ENCODE measurements at places on chromosomes 3 and 15.

GRCh38 chr3:60250206-60250605, 1001.0 kb downstream of the FHIT start:
- DNase-seq: no peak

DNA sequence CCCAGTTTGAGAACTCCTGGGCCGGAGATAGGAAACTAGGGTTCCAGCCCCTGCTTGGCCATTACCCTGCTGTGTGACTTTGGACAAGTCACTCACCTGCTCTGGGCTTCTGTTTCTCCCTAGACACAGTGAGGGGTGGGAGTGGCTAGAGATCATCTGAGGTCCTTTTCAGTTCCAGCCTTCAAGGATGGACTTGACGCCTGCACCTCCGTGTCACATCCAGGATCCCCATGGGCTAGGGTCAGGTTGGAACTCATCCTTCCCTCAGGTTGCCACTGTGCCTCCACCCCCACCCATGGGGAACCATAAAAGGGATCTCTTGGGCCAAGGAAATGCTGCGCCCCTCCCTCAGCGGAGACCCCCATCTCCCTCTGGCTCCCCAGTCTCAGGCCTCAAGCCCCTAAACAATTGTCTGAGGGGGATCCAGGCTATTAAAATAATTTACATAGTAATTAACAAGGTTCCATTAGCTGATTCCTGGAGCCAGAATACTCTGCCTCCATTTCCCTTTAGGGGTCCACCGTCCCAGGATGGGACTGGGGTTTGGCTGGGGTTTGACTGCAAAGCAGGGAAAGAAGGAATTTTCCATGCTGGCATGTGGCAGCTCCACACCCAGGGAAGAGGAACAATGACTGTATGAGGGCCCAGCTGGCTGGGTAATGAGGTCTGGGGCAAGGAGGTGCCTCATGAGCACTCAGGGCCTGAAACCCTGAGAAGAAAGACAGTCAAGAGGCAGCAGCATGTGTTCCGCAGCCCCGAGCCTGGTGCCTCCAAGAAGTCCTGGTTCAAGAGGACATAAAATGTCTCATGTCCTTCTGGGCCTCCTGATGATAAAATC, 177.7 kb downstream of the SMAD6 start:
- DNase-seq: no peak

- no peak for DNase-seq
These were observed 3.0 kb downstream of the PARP15 start for GRCh38 chr3:122580470-122580869.

GRCh38 chr3:168002786-168003368, 92.8 kb downstream of the GOLIM4 start:
- DNase-seq: peak; percentile 12

DNA sequence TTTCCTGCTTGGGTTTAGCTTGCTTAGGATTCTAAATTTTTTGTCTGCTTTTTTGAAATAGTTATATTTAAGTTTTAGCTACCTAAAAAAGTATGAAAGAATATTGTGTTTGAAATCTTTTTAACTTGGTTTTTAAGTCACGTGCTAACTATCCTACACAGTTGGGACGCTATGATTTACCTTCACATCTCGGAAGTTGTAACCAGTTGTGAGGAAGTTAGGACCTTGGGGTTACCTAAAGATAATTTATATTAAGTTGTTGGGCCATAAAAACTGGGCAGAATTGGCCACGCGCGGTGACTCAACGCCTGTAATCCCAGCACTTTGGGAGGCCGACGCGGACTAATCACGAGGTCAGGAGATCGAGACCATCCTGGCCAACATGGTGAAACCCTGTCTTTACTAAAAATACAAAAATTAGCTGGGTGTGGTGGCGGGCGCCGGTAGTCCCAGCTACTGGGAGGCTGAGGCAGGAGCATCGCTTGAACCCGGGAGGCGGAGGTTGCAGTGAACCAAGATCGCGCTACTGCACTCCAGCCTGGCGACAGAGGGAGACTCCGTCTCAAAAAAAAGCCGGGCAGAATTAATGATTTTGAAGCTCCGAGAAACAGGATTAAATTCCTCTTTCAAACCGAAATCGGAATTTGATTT, 1.0 kb downstream of the ZFAND6 start:
- peak; percentile 67 for DNase-seq

- DNase-seq: no peak
These were observed 10.9 kb downstream of the ITIH3 start for GRCh38 chr3:52805270-52806039.

DNA sequence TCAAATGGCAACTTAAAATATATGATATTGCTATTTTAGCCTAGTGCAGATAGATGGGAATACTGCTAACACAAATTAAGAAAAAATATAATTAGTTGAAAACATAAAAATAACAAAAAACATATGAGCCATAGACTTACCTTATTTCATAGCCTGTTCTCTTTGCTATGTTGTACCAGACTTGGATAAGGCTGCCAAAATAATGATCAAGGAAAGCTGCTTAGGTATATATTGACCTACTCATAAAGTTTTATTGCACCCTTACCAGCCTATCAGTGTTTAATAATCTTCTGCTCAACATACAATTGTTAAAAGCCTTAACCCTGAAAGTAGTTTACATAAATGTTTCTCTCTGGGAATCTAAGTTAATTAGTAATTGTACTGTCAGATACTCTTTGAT, at the start of gene SI:
TSS of gene SI (minus strand) at position 204 of the 400 bp plus-strand sequence. CDS start 2,484 bp downstream, outside the sequence.
- DNase-seq: no peak

- no peak for DNase-seq
These were observed 35.9 kb downstream of the SAXO2 start for GRCh38 chr15:82298520-82298919.

GRCh38 chr3:10772271-10773161, 43.5 kb upstream of the SLC6A11 start:
- peak; percentile 9 for DNase-seq

DNA sequence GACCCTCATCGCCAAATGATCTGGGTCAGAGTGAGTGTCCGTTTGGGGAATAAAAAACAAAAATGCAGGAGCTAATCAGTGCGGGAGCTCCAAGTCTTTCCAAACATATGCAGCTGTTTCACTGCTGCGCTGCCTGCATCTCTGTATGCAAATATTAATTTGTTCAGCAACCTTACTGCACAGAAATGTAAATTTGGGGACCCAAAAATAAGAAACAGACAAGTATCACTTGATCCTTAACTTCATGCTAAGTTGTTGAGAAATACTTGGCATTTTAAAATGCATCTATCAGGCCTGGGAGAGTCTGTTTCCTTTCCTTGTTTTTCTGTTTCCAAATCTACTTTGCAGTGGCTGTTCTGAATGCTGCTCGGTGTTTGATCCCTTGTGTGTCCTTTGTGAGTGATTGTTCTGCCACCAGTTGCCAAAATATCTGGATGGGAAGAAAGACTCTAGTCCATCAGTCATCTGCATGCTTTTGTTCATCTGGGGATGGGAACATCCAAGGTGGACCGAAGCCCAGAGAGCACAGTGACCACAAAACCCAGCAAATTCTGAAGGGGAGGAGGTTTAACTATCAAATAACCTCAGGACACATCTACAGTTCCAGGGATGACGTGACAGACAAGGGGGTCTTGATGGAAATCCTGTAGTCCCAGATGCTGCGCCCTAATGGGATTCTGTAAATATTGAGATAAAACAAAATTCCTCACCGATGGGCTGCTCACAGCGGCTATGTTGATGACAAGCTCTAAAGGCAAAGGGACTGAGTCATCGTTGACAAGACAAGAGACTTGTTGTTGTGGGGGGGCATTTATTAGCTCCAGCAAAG, 199.5 kb upstream of the WNT5A start:
- no peak for DNase-seq

DNA sequence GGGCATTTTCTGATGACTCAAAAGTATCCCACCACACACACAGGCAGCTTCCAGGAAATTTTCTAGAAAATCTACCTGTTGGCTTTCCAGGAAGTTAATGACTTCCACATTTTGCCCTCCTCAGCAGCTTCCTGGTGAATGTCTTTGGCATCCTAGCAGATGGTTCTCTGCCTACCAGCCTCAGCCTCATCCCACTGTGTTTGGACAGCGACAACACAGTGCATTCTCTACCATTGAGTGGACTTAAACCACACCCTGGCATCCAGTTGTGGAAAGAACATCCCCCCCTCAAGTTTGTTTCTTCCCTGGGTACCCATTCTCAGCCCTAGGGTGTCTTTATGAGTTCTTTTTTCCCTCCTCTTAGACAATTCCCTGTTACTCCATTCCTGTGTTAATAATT, 50.8 kb upstream of the GADL1 start:
- no peak for DNase-seq

- no peak for DNase-seq
These were observed 54.6 kb upstream of the LIPC start for GRCh38 chr15:58377193-58377592.

GRCh38 chr3:52246728-52247408, 1.3 kb downstream of the PPM1M start:
- peak; percentile 55 for DNase-seq

DNA sequence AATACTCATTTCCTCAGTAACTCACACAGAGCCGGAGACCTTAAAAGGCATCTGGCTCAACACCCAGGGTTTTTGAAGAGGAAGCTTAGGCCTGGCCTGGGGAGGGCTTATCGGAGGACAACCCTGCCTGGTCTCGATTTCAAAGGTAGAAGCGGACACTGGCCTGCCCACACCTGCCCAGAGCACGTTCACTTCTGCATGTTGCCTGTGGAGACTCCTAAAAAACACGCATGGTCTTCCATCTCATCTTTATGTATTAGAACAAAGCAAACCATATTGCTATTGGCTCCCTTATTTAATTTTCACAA, 55.5 kb upstream of the FURIN start:
- DNase-seq: no peak

- DNase-seq: peak; percentile 1
These were observed at the start of gene PRICKLE2 for GRCh38 chr3:64224826-64225610. Gene PRICKLE2, minus strand, starts transcription at chr3:64225466. Its CDS starts 26,539 bp downstream, at chr3:64198927.

- DNase-seq: no peak
These were observed 7.2 kb upstream of the AQR start for GRCh38 chr15:34976743-34977142.

GRCh38 chr15:57237301-57237642, 139.0 kb upstream of the CGNL1 start:
- no peak for DNase-seq

DNA sequence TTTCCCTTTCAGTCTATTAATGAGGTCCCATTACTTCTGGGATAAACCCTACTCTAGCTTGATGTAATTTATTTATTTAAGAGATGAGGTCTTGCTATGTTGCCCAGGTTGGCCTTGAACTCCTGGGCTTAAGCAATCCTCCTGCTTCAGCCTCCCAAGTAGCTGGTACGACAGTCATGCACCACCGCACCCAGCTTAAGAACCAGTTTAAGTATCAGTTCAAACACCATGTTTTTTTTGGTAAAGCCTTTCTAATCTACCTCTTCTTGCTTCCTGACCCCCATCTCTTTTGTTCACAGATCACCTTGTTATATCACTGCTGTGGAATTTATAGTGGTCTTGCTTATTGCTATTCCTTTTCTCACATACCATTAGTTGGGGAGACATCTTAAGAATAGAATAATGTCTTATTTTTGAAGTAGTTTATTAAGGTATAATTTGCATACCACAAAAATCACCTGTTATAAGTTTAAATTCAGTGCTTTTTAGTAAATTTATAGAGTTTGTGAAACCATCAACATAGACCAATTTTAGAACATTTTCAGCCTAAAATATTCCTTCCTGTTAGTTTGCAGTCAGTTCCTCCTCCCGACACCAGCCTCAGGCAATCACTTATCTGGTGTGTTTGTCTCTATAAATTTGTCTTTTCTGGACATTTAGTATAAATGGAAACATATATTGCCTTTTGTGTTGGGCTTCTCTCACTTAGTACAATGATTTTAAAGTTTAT, 257.9 kb downstream of the PDCD6IP start:
- DNase-seq: no peak

GRCh38 chr3:4015426-4015825, 216.2 kb downstream of the LRRN1 start:
- no peak for DNase-seq

DNA sequence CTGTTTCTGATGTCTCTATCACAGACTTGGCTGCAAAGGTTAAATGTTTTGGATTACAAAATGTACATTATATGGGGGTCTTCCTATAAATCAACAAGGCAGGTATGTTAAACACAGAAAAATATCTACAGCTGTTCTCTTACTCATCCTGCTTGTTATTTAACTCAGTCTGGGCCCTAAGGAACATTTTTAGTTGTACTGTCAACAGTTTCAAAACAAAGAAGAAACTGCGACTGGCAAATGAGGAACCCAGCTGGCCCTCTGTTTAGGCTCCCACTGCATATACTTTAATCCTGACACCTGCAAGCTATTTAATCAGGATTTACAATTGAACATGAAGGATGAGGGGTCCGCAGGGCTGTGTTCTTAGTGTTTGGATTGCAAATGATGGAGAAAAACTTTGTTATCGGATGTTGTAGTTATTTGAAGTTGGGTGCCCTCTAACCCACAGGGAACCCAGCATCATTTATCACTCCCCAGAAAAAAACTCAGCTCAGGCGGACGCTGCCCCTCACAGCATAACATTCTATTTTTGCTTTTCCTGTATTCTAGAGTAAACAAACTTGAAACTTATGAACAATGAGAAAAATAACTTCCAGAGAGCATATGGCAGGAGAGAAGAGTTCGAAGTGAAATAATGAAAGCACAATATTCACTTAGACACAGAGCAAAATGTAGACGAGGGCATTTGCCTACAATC, 91.2 kb downstream of the POLR2M start:
- DNase-seq: no peak

DNA sequence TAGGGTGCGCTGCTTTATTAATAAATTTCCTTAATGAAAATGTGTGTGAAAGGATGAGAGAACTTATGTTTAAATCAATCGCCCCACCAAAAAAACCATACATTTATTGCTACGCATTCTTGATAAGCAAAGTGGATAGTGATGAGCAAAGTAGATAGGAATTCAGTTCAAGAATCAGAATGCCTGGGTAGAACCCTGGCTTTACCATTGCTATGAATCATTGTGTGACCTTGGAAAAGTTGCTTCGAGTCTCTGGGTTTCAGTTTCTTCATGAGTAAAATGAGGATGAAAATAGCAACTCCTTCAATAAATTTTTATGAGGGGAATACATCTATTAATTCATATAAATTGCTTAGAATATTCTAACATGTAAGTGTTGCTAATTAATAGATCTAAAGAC, 2.6 kb upstream of the ALCAM start:
- peak; percentile 61 for DNase-seq

DNA sequence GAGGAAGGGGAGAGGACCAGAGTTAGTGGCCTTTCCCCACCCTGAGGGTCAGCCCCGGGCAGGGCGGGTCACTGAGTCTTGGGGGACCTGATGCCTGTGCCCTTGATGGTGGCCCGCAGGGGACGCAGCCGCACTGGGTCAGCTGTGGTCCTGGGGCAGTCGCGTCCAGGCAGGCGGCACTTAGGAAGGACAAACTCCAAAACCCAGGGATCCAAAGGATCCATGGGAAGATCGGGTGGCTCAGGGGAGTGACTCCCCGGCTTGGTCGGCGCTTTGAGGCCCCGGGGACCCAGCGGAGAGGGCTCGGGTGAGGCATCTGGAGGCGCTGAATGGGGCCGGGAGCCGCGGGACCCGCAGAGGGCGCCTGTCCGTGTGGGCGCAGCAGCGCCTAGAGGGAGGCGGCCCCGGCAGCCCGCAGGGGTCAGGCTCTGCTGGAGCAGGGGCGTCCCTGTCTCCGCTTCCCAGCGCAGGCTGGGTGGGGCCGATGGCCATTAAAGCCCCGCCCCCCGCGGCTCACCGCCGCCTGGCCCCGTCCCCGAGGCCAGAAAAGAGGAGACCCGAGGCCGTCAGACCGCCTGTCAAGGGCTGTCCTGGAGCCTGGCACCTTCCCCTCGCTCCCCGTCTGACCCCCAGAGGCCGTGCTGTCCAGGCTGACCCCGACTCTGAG, 17.5 kb downstream of the CIDEC start:
- DNase-seq: peak; percentile 41

All from suppressor macrophage treated with lipopolysaccharide for 4 hours (primary cell).